ENCODE measurements at places on chromosomes 13 and 19. TPM values are rescaled to one million over a fixed set of nuclear protein-coding genes. Genes with fewer than 3 reads are reported as not detected.

Gene BEST2
- total RNA-seq = not detected

Gene CEACAM20
- not detected for total RNA-seq

Gene CLIP3
- total RNA-seq = 6.0 TPM

Gene C13orf46
- total RNA-seq = 0.07 TPM

Gene PROZ
- total RNA-seq = not detected

Gene FSD1
- total RNA-seq = not detected

Gene CEACAM1
- total RNA-seq = 2.4 TPM

Gene SPPL2B
- total RNA-seq = 30.9 TPM

Gene ZNF331
- 16.6 TPM for total RNA-seq

Gene KLK12
- total RNA-seq = not detected
